PC-9 (cell line): ENCODE measurements at places on chromosomes 2 and 18. TPM values are rescaled to one million over a fixed set of nuclear protein-coding genes. Genes with fewer than 3 reads are reported as not detected.

Gene SP5
- 1.9 and 7.3 TPM in 2 replicates for total RNA-seq

Gene CTDP1
- 16.0 and 18.6 TPM in 2 replicates for total RNA-seq

Gene ECEL1
- not detected in 2 replicates for total RNA-seq

Gene BMP10
- not detected in 2 replicates for total RNA-seq

DNA sequence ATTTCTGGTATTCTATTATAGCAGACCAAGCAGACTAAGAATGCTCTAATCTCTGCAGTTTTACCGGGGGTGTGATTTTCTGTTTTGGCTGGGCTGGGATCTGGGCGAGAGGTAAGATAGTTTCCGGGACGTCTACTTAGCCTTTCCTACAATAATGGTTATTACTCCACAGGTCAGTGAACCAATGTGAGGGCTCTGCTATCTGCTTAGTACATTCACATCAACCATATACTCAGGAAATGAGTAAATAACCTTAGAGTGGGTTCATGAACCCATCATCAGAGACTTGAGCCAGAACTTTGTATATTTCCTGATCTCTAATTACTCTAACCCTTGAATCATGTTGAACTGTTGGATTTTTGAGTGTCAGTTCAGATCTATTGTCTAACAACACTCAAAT lies 90.1 kb upstream of the NOL4 start:
- no peaks in the 10 kb centered on the region for H3K36me3 ChIP-seq
- no peak overlapping the region for H3K27ac ChIP-seq
- no peaks in the 10 kb centered on the region for H3K4me1 ChIP-seq
- H3K27me3 ChIP-seq = no peaks in the 10 kb centered on the region

DNA sequence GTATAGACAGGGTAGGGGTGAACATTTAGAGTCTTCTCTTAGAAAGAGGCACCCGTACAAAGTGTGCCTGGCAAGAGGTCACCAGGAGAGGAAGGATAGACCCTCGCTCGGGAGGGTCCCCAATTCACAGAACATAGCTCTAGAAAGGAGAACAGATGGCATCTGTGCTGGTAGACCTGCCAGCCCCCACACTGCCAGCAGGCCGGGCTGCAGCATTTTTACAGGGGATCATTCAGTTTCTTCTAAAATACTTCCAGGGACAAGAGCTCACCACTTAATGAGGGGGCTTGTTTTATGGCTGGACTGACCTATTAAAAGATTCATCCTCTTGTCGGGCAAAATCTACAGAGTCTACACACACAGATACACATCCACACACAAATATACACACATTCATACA lies 149.9 kb downstream of the SEPTIN10 start:
- H3K36me3 ChIP-seq = no peaks in the 10 kb centered on the region
- no peak overlapping the region for H3K4me3 ChIP-seq
- no peak overlapping the region for H3K27ac ChIP-seq
- peaks cover 16% of the 10 kb centered on the region for H3K4me1 ChIP-seq
- no peaks in the 10 kb centered on the region for H3K27me3 ChIP-seq
- DNase-seq = no peak
